ENCODE measurements at places on chromosomes 13 and 19.
A peak's percentile ranks its signal among the peaks of the same experiment; 100 is the strongest.

- no peak for DNase-seq
Measured at GRCh38 chr19:7570761-7571160, 24.9 kb upstream of the CAMSAP3 start.

DNA sequence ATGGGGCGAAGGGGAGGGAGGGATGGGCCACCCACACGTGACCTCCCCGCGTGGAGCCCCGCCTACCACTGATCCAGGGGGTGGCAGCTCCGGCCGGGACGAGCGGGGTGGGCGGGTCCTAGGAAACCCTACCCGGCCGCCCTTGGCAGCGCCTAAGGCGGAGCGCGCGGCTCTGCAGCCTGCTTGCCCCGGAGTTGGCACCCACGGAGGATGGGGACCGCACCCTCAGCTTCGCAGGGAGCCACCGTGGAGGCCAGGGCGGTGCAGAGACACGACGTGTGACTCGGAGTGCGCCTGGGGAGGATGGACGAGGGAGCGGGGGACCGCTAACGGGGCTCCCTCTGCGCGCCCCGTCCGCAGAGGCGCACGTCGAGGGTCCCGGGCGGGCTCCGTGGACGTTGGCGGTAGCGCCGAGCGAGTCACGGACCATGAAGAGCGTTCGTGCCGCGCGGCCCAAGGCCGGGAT is at the start of gene RGS9BP:
TSS of gene RGS9BP (plus strand) at position 129 of the 466 bp plus-strand sequence. CDS start 416 bp downstream, outside the sequence.
- DNase-seq, result peak; percentile 57

DNA sequence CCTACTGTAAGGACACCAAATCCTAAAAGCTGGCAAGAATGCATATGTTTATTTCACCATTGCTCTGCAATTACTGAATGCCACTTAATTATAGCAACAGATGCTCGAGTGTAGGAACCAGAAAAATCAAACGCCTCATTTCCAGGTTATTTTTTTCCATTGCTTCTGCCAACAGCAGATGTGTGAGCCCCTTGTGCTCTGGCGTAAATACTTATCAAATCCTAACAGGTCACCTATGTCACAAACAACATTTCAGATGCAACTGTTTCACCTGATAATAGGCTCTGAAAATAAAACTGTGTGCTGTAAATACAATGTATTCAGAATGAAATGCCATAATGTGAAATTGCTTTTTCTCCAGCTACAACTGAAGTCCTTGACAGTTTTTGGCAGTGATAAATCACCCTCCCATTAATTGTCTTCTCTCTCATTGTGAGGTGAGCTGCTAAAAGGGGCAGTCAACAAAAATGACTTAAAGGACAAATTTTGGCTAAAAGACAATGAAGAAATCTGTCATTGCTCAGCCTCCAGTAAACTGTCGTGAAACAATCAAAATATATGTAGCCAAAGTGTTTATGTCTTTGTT is 344.0 kb downstream of the DACH1 start:
- peak; percentile 2 for DNase-seq

- peak; percentile 42 for DNase-seq
Measured at GRCh38 chr19:6767081-6767356, 216 bp downstream of the SH2D3A start.

- DNase-seq, result no peak
Measured at GRCh38 chr19:52648336-52649016, 10.3 kb upstream of the ZNF83 start.

All from common myeloid progenitor, CD34-positive (primary cell).